Colonic mucosa (tissue), 4 donors: ENCODE measurements at places on chromosomes 4 and X. TPM values are rescaled to one million over a fixed set of nuclear protein-coding genes. Genes with fewer than 3 reads are reported as not detected.
A peak's percentile ranks its signal among the peaks of the same experiment; 100 is the strongest.

DNA sequence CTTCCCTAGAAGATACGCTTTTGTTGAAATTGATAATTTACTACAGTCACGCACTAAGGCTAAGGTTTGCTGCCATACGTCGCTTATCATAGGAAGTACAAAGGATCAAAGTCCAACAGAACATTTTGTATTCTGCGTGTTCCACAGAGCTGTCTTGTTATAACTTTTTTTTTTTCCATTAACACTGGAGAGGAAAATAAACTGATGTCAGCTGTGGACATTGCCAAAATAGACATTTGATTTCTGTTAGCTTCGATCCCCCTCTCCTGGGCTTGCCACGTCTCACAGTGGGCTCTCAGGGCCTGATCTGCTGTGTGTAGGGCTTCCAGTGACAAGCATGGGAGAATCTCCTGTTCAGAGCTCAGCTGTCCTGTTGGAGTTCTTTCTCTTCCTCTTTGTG is 93.3 kb downstream of the SPATA18 start:
- DNase-seq, result no peak

- no peak for DNase-seq
Measured at GRCh38 chrX:135981010-135981409, 4.2 kb upstream of the SLC9A6 start.

DNA sequence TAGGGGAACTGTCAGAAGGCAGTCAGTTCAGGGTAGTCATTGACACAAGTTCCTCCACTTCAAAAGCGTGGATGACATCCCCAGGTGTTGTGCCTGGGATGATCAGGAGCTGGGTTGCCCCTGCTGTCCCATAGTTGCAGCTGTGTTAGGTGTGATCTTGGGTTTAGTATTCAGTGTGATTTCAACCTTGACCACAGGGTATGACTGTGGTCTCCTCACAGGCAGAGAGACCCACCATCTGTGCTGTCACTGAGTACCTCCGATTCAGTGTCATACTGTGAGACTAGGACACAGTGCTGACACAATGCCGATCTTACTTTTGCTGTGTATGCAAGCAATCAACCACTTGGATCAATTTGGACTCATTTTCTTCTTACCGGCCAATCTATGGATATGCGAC is 25.2 kb downstream of the FOXR2 start:
- no peak for DNase-seq

DNA sequence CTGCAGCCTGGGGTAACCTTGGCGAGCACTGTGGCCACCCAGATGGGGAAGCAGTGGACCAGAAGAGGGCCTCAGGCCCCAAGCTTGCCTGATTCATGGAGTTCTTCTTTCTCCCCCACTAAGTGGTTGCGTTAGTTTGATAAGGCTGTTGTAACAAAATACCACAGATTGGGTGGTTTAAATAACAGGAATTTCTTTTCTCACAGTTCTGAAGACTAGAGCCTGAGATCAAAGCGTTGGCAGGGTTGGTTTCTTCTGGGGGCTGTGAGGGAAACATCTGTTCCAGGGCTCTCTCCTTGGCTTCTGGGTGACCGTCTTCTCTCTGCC is 105.7 kb upstream of the GATB start:
- DNase-seq, result no peak

- no peak for DNase-seq
Measured at GRCh38 chrX:135185795-135186443, 14.7 kb upstream of the CT55 start.

DNA sequence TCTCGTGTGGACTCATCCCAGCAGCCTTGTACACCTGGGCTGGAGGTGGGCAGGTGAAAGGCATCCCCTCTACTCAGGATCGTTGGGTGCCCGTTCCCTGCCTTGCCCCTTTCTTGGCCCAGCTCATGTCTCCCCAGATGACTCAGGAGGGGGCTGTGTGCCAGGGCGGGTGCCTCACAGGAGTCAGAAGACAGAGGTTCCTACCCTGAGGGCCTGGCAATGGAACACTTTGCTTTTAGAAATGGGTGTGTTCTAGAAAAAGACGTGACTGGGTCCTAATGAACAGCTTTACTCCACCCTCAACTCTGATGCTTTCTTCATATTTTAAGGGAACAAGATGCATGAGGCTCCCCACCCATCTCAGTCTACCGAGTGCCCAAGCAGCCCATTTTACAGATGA is 22.5 kb upstream of the TRIM2 start:
- DNase-seq, result no peak

GRCh38 chr4:134243742-134244713 is 42.4 kb upstream of the PABPC4L start:
- DNase-seq, result no peak

Gene CNOT6L
- 32.4 TPM for total RNA-seq

DNA sequence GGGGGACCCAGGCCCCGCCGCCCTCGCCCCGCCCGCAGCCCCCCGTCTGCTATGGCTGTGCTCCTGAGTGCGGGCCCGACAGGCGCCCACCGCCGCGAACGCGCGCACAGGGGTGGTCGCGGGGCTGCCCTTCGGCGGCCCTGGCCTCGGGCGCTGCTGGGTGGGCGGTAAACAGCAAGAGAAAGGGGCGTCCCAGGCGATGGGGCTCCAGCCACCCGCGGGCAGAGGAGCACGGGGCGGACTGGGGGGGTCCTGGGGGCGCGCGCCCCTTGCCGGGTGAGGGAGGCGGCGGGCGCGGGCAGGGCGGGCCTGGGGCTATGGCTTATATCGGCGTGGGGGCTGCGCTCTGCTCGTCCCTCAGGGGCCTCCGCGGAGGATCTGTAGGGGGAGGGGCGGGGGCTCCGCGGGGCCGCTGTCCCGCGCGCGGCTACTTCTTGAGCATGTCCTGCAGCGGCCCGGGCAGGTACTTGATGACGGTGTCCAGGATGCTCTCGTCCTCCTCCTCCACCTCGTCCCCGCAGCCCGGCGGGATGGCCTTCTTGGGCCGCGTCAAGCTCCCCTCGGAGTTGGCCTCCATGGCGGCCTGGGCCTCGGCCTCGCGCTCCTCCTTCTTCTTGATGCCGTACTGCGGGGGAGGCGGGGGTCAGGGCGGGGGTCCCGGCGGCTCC is 39.7 kb downstream of the CPLX1 start:
- peak; percentile 26 for DNase-seq

Gene SPACA5
- not detected for total RNA-seq

Gene HDAC6
- total RNA-seq, result 66.2 TPM

GRCh38 chrX:143754183-143754582 is 33.6 kb upstream of the SPANXN2 start:
- DNase-seq, result no peak

GRCh38 chr4:186161138-186161537 is 30.2 kb upstream of the CYP4V2 start:
- no peak for DNase-seq

GRCh38 chrX:77960567-77960966 is 8.9 kb downstream of the PGAM4 start:
- no peak for DNase-seq

DNA sequence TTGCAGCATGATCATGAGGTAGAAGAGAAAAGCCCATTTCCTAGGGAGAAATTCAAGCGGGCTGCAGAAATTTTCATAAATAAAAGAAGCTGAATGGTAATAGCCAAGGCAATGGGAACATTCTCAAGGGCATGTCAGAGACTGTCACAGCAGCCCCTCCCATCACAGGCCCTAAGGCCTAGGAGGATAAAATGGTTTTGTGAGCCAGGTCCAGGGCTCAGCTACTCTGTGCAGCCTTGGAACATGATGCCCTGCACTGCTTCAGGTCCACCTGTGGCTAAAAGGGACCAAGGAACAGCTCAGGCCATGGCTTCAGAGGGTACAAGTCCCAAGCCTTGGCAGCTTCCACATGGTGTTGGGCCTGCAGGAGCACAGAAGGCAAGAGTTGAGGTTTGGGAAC is 93.3 kb downstream of the DACH2 start:
- DNase-seq, result no peak

DNA sequence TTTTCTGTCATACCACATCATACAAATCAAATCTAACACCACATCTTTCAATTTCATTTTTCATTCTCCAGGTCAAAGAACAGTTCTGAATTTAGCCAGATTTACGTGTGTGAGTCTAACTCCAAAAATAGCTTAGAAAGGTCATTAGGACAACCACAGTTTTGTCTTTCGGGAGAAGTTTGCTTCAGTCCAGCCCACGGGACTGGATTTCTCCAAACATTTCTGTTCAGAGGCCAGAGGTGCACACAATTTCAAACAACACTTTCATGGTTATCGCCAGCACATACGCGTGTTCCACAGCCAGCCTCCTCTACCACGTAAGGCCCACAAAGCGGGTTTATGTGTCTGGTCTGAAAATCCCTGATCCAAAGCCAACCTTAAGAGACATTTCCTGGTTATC is 65.9 kb downstream of the VEGFC start:
- DNase-seq, result no peak

GRCh38 chr4:79598801-79599200 is 190.8 kb upstream of the GK2 start:
- no peak for DNase-seq

DNA sequence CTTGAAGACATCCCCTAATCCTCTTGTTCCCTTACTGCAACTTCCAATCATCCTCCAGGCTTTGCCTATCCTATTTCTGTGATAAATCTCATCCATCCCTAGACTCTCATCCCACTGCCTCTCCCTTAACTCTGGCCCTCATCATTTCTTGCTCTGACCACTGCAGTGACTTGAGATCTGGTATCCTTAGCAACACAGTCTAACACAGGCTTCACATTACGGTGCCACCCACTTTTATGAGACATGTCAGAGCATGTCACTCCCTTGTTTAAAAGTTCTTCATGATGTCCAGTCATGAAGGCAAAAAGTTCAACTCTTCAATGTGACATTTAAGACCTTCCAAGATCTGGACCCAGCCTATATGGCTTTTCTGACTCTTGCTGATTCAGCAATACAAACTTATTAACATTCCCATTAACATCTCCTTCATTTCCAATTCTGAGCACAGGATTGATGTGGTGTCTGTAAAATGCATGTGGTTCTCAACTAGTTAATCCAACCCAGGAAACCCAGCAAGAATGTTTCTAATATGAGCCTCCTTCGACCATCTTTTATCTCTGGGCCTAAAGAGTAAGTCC is 64.0 kb downstream of the OR13H1 start:
- no peak for DNase-seq

Gene SPIN2A
- 0.37 TPM for total RNA-seq

DNA sequence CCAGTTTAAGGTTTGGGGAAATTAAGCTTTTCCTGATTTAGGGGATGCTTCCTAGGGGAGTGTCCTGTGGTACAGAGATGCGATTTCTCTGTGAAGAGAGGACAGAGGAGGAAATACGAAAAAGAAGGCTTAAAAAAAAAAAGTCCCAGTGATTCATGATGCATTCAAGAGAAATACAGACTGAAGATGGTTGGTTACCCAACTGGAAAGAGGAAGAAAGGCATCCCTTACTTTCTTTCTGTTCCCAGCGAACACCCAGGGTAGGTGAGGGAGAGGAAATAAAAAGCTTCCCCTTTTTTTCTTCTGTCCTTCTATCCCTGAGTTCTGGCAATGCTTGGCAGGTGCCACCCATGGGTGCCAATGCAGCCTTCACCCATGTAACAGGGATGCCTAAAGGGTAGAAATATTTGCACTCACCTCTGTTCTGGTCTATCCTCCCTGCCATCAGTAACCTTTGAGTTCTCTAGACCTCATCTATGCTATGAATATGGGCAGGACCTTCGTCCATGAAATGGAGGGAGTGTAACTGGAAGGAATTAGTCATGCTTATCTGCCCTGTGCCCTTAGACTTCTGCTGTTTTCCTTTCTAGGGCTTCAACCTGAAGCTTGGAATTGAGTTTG is 230.1 kb upstream of the GALNTL6 start:
- DNase-seq, result no peak

- no peak for DNase-seq
Measured at GRCh38 chr4:3445111-3445820, 3.5 kb downstream of the HGFAC start.

DNA sequence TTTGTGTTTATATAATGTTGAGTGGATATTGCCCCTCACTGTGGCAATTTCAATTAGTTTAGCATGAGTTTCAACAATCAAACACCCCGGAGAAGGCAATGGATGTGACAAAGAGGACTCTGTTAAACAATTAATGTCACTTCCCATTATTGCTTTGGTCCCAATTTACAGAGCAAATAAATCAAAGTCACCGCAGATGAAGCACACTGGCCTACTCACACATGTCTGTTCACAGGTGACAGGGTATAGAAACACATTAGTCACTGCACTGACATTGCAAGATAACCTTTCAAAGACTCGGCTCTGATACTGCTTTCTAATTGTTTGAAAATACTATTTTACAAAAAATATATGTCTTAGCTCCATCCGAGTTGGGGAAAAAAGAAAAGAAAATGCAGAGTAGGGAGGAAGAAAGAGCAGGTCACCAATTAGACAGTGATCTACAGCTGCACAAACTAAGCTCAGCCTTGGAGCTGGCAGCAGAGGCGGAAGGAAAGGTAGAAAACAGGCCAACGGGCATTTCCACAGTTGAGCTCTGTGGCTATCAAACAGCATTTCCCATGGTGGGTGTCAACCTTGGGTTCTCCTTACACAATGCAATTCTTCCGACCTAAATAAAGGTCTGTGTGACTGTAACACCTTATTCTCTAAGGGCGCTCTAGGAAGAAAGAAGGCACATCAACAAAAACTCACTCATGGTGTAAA is 53.9 kb downstream of the PPARGC1A start:
- DNase-seq, result no peak

Gene BTC
- total RNA-seq, result 6.1 TPM

DNA sequence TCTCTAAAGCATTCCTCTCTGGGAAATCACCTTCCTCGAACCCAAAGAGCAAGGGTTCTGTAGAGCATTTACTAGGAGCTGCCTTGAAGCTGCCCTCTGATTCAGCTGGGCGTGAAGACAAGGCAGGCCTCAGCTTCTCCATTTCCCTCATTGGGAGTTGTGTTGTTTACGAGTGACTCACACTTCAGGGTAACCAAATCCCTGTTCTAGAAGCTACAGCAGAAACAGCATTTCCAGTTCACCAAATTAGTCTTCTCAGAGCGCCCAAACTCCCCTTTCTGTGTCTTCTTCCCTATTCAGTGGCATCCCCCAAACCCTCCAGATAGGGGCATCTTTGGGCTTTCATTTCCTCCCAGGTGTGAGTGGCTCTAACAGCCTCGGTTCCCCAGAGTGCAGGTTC is 863 bp upstream of the XPNPEP2 start:
- DNase-seq, result no peak

DNA sequence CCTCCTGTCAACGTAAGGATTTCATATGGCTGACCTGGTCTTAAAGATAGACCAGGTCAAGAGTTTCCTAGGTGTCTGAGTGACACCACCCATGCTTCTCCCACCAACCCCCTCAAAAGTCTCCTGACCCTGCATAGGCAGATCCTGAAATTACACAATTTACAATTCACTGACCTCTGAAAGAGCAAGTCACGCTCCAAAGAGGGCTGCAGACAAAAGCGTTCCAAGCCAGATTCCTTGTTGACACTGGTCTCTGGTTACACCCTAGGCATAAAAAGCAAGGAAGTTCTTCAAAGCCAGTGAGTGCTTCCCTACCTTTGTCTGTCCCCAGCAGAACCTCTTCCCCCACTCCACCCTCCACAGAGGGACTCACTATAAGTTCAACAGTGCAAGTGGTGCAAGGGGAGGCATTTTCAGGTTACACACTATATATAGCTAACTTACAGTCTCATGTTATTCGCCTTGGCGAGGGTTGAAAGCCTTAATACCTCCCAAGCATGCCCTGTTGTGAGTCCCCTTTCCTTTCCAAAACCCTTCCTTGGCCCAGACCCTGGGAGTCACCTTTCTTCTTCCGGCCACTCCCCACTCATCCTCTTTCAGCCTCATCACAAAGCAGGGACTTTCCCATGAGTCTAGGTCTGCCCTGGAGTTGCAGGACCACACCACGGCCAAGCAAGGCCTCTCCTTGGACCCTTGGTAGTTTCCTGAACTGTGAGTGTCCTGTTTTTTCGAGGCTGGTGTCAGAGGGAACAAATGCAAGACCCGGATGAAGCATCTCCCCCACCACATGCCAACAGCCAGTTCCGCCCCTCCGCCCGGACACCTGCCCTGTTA is 58.0 kb upstream of the KLF3 start:
- DNase-seq, result peak; percentile 58

Gene SPATA4
- total RNA-seq, result not detected

Gene BMX
- total RNA-seq, result 1.4 TPM
